ENCODE measurements at places on chromosomes 1 and 21.

DNA sequence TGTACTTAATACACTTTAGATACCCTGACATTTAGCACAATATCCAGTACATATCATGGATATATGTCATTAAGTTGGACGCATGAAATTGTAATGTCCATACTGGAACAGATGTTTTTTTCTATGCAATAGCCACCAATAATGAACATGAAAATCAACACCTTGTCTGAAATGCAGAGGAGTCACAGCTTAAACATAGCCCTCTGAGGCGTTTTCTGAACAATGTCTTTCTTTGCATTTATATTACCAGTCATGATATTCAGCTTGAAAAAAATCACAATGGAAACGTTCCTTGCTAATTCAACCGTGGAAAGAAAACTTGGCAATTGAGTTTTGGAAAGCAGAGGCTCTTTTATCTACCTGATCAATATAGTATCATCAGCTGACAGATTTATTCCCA, 86.7 kb upstream of the COL11A1 start:
- no peak for DNase-seq

DNA sequence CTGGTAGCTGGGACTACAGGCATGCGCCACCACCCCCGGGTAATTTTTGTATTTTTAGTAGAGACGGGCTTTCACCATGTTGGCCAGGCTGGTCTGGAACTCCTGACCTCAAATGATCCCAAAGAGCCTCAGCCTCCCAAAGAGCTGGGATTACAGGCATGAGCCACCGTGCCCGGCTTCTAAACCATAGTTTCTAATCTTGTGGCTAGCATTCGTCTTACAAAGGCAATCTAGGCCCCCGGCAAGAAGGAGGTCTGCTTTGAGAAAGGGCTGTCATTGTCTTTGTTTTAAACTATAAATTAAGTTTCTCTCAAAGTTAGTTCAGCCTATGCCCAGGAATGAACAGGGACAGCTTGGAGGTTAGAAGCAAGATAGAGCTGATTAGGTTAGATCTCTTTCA, 10.3 kb upstream of the L1TD1 start:
- no peak for DNase-seq

DNA sequence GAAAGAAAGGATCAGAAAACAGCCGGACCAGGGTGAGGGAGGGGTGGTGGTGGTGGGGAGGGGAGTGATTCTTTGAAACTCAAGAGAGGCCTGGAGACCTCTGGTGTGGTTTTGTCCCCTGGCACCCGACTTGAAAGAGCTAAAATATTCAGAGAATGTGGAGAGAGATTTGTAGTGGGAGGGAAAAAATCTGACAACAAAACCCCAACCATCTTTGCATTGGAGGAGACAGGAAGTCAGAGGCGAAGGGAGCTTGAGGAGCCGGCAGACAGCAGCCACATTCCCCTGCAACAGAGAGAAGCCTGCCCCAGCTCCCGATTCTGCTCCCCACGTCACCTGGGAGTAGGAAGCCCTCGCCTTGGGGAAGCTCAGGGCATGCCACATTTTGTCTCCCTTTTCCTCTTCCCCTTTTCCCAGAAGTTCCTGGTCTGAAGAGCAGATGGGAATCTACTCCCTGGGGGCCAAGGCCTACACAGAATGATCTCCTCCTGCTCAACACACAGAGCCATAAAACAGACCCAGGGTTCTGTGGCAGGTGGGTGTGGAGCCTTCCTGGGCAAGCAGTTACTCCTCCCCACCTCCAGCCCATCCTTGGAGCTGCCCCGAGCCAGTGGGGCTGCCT, 84.9 kb downstream of the ITPKB start:
- DNase-seq = no peak

DNA sequence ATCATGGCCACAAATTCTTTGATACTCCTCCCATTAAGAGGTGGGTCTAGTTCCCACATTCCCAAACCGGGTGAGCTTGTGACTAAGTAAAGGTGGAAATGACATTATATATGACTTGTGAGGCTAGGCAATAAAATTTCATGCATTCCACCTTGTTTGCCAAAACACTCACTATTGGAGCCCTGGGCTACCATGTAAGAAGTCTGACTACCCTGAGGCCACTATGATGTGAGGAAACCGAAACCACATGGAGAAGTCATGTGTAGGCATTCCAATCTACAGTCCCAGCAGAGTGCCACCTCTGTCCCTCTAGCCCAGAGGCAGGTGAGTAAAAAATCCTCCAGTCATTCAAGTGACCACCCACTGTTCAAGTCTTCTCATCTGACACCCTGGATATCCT, 17.9 kb upstream of the SMG7 start:
- no peak for DNase-seq

DNA sequence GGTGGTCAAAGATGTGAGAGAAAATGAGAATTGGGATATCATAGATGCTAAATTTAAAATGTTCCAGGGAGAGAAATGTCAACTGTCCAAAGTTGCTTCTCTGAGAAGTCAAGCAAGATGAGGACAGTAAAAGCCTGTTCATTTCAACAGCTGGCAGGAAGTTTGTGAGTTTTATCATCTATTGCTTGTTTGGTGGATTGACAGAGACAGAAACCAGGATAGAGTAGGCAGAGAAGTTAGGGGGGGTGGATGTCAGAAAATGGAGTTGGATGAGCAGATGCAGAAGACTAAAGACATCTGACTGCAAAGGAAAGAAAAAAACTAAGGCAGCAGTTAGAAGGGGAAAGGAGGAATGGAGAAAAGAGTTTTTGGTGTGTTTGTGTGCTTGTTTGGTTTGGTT, 78.4 kb downstream of the AK5 start:
- no peak for DNase-seq

GRCh38 chr1:109499081-109499480, 5.2 kb downstream of the CYB561D1 start:
- no peak for DNase-seq

DNA sequence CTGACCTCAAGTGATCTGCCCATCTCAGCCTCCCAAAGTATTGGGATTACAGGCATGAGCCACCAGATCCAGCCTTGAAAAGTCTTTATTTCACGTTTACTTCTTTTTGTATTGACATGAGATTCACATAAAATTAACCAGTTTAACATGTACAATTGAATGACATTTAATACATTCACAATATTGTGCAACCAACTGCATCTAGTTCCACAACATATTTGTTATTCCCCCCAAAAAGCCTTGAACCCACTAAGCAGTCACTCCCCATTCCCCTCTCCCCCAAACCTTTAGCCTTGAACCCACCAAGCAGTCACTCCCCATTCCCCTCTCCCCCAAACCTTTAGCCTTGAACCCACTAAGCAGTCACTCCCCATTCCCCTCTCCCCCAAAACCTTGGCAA, 62.0 kb downstream of the ACBD6 start:
- no peak for DNase-seq

- DNase-seq = no peak
These were observed 38.5 kb upstream of the LAX1 start for GRCh38 chr1:203726417-203726867.

GRCh38 chr21:43867332-43867703, 2.3 kb downstream of the AGPAT3 start:
- DNase-seq = no peak

DNA sequence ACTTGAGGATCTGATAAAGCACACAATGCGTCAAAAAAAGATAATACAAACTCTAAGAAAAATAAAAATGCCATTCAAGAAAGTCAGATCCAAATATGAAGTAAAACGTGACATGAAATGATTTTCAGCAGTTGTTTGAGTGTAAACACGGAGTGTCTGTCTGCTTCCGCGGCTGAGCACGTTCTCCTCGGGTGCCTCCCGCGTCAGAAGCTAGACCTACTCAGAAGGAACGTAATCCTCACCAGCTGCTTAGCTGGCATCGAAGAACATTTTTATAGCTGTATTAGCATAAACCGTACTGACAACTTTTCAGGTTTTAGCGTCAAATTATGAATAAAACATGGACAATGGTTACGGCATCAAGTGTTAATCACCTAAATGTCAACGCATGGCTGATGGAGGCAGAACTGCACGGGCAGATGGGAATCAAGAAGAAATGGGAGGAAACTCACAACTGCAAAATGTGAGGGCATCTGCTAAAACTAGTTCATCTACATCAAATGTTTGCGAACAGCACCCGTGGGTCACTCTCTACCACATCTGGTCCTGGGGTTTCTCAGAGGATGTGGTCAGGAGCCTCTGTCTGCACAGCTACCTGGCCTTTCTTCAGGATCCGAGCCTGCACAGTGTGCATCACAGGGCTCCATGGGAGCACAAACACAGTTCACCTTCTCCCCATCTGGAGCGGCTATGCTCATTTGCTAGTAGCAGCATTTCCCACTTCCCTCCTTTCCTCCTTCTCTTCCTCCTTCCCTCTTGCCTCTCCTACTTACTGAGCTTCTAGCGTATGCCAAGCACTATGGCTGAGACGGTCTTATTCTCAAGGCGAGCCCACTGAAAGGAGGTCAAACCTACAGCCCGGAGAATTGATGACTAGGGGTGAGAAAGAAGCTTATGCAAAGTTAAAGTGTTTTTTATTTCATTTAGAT, 40.0 kb downstream of the RCAN1 start:
- DNase-seq = no peak

- DNase-seq = no peak
These were observed 144.3 kb downstream of the ZSCAN20 start for GRCh38 chr1:33616780-33617179.

GRCh38 chr1:61255358-61255703, 173.0 kb downstream of the NFIA start:
- DNase-seq = no peak

DNA sequence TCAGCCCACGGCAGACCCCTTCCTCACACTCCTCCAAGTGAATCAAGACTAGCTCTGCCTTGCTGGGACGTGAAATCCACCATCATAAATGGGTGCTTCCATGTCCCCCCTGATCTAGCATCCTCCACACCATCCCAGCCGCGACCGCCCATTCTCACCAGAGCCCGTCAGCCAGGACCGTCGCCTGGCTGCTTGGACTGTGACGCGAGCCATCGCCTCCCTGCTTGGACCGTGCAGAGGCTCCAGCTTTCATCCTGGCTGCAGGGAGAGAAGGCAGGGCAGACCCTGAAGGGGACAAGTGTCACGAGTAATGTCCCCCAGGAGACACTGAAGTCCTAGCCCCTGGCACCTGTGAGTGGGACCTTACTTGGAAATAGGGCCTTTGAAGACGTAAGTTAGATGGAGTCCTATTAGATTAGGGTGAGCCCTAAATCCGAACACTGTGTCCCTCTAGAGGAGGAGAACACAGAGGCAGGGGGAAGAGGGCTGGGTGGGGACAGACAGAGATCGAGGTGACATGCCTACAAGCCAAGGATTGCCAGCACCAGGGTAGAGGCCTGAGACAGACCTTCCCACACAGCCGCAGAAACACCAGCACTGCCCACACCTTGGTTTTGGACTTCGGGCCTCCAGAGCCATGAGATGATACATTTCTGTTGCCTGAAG, 12.8 kb upstream of the PRKCZ start:
- DNase-seq = no peak

- DNase-seq = no peak
These were observed 14.5 kb downstream of the BRINP2 start for GRCh38 chr1:177185209-177185608.

GRCh38 chr1:203508463-203509073, 14.6 kb downstream of the OPTC start:
- no peak for DNase-seq

DNA sequence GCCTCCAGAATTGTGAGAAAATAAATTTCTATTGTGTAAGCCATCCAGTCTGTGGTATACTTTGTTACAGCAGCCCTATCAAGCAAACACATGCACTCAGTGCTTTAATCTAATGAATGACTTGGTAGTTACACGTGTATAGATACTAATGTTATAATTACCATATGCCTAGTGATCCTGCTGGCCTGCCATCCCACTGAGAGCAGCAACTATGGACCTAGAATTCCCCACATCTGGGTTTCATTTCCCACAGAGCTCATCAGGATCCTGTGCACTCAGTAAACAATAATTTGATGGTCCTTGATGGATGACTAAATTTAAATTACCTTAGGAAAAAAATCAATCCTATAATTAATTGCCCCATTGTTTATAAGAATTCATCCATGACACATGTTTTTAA, 86.5 kb upstream of the RGS1 start:
- DNase-seq = no peak

- no peak for DNase-seq
These were observed 8.7 kb upstream of the SFPQ start for GRCh38 chr1:35201631-35202030.

GRCh38 chr1:3456449-3456963, 2.0 kb downstream of the ARHGEF16 start:
- no peak for DNase-seq

- no peak for DNase-seq
These were observed 20.7 kb downstream of the LBR start for GRCh38 chr1:225406976-225407725.

GRCh38 chr1:91273875-91274274, 130.8 kb downstream of the HFM1 start:
- no peak for DNase-seq

- no peak for DNase-seq
These were observed 14.9 kb downstream of the TTC34 start for GRCh38 chr1:2786329-2787162.

GRCh38 chr1:87435484-87435883, 106.8 kb downstream of the LMO4 start:
- DNase-seq = no peak

GRCh38 chr1:23167353-23168078, 1.1 kb downstream of the LUZP1 start:
- DNase-seq = peak; percentile 14

GRCh38 chr1:208475951-208476845, 232.0 kb upstream of the PLXNA2 start:
- DNase-seq = no peak

- DNase-seq = peak; percentile 55
These were observed 1.1 kb downstream of the KCNH1 start for GRCh38 chr1:211132721-211133392.

- no peak for DNase-seq
These were observed 51.7 kb downstream of the ABCA4 start for GRCh38 chr1:94068999-94069918.

GRCh38 chr1:243179720-243180119, 75.4 kb downstream of the CEP170 start:
- DNase-seq = no peak

DNA sequence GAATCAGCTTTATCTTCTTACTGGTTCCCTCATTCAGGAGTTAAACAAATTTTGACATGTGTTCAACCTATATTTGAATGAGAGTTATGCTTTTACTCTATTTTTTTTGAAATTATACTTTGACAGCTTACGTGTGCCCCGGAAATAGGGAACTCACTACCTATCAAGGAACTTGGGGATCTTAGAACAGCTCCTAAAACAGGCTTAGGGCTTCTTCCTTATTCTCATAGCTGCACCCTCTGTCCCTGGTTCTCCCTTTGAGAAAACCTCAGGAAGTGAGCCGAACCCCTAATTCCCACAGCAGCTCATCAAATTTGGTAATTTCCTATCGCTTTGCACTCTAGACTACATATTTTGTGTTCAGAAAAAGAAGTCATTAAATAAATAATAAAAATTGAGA, 81.2 kb upstream of the RUNX3 start:
- no peak for DNase-seq

GRCh38 chr1:106676021-106676420, 380.5 kb upstream of the PRMT6 start:
- DNase-seq = no peak

DNA sequence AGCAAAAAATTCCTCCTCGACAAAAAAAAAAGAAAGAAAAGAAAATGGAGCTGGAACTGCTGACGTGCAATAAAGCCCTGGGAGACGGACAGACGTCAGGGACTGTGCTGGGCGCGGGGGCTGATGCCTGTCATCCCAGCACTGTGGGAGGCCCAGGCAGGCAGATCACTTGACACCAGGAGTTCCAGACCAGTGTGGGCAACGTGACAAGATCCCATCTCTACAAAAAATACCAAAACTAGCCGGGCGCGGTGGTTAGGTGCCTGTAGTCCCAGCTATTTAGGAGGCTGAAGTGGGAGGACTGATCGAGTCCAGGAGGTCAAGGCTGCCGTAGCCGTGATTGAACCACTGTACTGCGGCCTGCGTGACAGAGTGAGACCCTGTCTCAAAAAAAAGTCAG, 3.6 kb upstream of the ANKRD65 start:
- no peak for DNase-seq
